AG04450 (cell line): ENCODE measurements at places on chromosomes 4 and X. TPM values are rescaled to one million over a fixed set of nuclear protein-coding genes. Genes with fewer than 3 reads are reported as not detected.

DNA sequence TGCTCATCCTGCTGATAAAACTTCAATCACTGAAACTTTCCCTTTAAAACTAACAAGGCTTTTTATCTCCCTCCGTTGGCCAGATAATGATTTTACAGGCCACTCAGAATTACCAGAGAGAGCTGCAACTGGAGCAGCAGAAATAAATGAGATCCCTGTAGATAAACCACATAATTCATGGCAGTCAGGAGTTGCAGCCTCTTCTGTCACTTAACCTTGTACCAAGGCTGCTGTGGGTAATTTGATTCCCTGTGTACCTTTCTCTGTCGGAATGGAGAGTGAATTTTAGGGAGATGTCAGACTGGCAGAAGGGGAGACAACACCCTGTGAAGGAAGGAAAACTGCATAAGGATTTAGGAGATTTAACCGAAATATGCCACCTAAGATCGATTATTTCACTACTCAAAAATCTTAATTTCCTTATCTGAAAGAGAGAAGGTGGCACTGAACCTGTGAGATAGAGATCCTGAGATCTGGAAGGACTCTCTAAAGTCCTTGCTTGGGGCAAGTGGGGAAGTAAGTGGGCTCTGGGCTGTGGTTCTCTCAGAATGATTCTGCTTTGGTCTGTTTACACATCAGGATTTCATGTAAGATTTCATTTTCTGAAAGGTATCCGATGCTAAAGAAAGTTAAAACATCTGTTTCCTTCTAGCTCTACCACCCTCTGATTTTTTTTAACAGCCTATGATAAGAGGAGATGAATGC, 14.3 kb upstream of the TSPAN5 start:
- DNase-seq = no peak

Gene TLL1
- polyA plus RNA-seq = not detected in 2 replicates

DNA sequence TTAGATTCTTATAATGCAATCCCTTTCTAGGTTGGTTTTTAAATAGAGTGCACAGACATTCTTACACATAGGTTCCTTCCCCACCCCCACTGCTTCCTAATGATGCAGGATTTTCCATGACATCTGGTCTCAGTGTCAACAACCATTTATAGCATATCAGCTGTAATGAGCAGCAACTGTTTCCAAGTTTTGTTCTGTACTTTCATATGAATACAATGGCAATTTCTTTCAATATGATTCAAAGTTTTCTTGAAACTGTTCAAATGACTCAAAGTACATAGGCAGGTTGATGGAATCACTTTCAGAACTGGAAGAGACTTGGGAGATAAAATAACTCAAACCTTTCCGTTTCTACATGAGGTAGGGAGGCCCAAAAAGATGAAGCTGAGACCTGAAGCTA, 220.7 kb downstream of the CAMK2D start:
- no peak for DNase-seq

- DNase-seq = no peak
These were observed 24.6 kb upstream of the COX7B2 start for GRCh38 chr4:46933686-46934085.

Gene AFF2
- 0.01 and 0.04 TPM in 2 replicates for polyA plus RNA-seq

DNA sequence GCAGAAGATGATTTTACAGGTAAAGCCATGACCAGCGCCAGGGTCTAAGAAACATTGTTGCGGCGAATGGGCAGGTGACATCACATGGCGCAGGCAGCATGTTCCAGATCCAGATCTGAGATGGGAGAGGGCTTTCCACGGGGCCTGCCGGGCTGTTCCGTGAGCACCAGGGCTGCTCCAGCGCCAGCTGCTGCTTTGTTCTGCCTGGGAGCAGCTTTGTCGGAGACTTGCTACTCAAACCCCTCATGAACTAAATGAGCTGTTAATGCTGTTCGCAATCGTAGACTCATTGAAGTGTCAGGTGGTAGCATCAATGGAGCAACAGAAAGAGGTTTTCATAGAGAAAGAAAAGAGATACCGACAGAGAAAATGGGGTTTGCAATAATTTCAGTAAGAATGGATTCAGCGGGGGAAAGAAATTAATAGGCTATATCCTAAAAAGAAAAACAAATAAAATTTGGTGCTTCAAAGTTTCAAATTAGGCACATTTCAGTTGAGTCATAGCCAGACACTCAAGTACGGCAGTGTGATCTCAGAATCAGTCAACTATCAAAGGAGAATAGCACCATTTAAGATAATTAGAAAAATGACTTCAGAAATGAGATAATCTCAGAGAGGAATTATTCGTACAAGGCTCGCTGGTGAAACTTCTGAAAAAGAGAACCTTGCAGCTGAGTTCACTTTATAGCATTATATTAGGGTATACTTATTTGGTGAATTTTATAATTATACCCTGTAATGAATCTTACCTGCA, 23.9 kb downstream of the SORBS2 start:
- DNase-seq = no peak

Gene TRIM75
- not detected in 2 replicates for polyA plus RNA-seq

- no peak for DNase-seq
These were observed 134.7 kb downstream of the SHROOM3 start for GRCh38 chr4:76569706-76570105.

DNA sequence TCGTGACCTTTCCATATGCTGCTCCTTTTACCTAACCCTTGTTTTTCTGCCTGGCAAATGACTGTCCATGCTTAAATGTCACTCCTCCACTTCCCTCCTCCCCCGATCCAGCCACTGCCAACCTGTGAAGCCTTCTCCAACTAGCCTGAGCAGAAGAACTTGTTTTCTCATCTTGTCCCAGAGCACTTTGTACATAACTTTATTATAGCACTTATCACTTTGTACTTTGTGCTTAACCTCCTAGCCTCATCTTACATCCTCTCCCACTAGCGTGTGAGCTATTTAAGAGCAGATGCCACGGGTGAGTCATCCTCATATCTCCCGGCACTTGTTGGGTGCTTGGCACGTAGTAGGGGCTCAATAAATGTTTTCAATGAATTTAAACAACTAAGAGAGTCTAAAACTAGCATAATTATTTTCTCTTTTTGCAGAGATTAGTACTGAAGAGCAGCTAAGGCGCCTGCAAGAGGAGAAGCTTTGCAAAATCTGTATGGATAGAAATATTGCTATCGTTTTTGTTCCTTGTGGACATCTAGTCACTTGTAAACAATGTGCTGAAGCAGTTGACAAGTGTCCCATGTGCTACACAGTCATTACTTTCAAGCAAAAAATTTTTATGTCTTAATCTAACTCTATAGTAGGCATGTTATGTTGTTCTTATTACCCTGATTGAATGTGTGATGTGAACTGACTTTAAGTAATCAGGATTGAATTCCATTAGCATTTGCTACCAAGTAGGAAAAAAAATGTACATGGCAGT, 46.9 kb downstream of the XIAP start:
- DNase-seq = no peak

GRCh38 chr4:25060241-25060962, 29.7 kb upstream of the LGI2 start:
- no peak for DNase-seq

DNA sequence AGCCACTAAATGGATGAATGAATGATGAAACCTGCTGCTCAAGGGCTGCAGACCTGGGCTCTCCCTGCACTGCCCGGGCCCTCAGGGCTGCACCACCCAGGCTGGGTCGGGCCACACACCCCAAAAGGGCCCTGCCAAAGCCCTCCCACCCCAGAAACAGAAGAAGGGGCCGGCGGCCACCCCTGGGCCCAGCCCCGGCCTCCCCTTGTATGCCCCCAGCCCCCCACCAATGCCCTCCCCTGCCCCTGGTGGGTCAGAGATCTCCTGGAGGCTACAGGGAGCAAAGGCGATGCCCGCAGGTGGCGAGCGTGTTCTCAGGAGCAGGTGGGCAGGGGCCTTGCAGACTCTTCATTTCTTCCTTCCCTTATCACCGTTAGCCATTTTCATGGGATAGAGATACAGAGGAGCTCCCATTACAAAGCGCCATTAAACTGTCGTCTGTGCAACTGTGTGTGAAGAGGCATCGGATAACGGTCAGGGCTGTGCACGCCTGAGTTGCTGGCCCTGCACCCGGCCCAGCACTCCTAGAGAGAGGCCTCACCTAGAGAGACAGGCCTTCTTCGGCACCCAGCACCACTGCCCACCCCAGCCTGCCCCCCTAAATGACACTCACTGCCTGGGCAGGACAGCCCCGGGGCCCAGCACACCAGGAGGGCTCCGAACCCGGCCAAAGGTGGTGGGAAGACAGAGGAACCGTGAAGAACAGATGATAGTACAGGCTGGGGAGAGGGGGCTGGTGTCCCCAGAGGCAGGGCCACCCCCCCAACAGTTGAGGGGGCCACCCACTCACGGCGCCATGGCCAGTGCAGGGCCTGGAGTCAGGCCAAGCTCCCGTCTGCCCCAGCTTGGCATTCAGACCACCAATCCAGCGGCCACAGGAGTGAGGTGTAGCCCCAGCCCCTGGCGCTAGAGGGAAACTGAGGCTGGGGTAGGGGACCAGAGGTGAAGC, 133.7 kb downstream of the FAM53A start:
- DNase-seq = no peak

GRCh38 chrX:141960578-141960977, 56.9 kb downstream of the MAGEC1 start:
- no peak for DNase-seq
